Fibroblast of villous mesenchyme (primary cell): ENCODE measurements at places on chromosomes 7 and 10. TPM values are rescaled to one million over a fixed set of nuclear protein-coding genes. Genes with fewer than 3 reads are reported as not detected.

The FAM25G gene
- not detected in 2 replicates for total RNA-seq

The C10orf95 gene
- not detected in 2 replicates for total RNA-seq

The STOX1 gene
- total RNA-seq, result under 0.01 TPM in 2 replicates

The CFAP70 gene
- 0.32 and 0.43 TPM in 2 replicates for total RNA-seq

The OR2A42 gene
- under 0.01 TPM in 2 replicates for total RNA-seq

The MSS51 gene
- 1.3 TPM in 2 replicates for total RNA-seq

The SLC37A3 gene
- 62.2 and 79.0 TPM in 2 replicates for total RNA-seq

DNA sequence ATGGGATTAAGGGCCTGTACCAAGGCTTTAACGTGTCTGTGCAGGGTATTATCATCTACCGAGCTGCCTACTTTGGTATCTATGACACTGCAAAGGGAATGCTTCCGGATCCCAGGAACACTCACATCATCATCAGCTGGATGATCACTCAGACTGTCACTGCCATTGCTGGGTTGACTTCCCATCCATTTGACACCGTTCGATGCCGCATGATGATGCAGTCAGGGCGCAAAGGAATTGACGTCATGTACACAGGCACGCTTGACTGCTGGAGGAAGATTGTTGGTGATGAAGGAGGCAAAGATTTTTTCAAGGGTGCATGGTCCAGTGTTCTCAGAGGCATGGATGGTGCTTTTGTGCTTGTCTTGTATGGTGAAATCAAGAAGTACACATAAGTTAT is 18.2 kb downstream of the LSM5 start:
- no peak for DNase-seq

GRCh38 chr10:90917968-90918318 is 2.9 kb downstream of the ANKRD1 start:
- no peak for DNase-seq

DNA sequence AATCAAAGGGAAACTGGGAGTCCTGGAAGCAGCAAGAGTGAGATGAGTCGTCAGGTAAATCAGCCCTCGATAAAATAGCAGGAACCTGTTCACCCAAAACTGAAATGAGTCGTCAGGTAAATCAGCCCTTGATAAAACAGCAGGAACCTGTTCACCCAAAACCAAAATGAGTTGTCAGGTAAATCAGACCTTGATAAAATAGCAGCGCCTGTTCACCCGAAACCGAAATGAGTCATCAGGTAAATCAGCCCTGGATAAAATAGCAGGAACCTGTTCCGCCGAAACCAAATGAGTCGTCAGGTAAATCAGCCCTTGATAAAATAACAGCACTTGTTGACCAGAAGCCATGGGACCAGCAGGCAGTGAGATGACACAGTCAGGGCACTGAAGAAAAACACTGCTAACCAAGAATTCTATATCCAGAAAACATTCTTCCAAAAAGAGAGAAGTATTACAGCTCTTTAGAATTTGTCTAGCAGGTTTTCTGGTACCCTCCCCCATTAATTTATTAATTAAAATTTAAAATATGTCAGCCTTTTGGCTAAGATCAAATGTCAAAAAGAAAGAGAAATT is 3.4 kb upstream of the CYP2E1 start:
- no peak for DNase-seq

DNA sequence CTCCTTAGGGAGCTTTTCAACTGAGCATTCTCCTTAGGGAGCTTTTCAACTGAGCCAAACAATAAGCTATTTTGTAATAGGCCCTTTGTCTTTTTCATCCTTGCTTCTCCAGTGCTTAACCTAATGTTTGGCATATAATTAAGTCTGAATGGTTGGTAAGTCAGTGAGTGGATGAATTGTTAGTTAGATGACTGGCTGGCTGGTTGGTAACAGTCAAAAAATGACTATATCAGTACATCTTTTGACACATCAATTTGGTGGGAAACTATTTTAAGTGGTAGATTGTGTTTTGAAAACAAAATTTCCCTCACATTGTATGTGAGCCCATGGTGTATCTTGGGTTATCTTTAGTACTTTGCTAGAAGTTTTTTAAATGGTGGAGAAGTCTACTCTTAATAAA is 16.4 kb downstream of the ING3 start:
- no peak for DNase-seq

- DNase-seq, result peak; percentile 31
These were observed 174.8 kb upstream of the AGR3 start for GRCh38 chr7:17056491-17057142.

DNA sequence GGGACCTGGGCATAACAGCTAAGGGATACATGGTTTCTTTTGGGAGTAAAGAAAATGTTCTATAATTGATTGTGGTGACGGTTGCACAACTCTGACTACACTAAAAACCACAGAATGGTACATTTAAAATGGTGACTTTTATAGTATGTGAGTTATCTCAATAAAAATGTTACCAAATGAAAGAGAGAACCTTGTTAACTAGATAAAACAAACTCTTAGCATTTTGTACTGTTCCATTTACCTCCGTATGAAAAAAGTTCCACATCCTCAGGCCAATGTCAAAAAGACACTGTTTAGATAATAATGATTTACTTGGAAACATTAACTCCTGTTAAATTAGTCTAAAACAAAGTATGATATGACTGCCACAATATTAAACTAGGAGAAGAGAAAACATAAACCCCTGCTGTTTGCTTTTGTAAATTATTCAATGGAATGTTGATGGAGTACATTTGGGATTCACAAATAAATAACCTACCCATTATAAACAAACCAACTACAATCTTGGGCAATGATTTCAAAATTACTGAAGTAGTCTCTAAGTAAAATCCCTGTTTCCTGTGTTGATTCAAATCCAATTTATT is 60.7 kb downstream of the SMURF1 start:
- peak; percentile 72 for DNase-seq

- DNase-seq, result no peak
These were observed 36.7 kb downstream of the LSM5 start for GRCh38 chr7:32453341-32454011.

DNA sequence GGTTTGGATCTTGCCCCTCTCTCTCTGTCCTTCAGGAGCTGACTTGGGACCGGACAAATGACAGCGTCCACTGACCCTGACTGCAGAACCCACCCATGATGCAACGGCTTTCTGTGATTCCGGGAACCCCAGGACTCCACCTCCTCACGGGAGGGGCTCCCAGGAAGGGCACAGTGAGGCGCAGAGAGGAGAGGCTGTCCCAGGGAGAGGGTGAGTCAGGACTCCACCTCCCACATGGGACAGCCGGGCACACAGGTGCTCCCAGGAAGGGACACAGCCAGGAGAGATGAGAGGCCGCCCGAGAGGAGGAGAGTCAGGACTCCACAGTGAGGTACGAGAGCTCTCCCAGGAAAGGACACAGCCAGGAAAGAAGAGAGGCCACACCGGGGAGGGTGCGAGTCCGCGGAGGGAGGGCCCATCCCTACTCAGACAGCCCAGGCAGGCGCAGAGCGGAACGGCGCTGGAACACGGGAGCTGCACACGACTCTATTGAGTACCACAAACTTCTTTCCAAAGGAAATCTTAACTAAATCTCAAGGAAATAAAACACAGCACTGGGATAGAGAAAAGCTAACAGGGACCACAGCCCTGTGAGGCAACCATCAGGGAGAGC is 162.5 kb downstream of the MAD1L1 start:
- DNase-seq, result peak; percentile 19

GRCh38 chr7:37516664-37517063 is 68.0 kb upstream of the ELMO1 start:
- DNase-seq, result no peak

DNA sequence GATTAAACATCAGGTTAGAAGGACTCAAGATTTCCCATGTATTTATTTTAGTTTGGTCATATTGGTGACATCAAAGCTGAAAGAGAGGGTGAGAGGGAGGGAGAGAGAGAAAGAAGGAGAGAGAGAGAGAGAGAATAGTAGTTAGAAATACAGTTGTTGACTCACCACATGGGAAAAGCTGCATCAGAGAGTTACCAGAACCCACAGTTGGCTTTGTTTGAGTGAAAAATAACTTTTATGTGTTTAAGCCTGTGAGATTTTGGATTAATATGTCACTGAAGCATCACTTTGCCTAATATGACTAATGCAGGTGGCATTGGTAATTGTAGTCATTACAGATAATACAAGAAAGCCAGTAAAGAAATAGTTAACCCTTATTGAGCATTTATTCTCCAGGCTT is 303.9 kb downstream of the REEP3 start:
- no peak for DNase-seq

DNA sequence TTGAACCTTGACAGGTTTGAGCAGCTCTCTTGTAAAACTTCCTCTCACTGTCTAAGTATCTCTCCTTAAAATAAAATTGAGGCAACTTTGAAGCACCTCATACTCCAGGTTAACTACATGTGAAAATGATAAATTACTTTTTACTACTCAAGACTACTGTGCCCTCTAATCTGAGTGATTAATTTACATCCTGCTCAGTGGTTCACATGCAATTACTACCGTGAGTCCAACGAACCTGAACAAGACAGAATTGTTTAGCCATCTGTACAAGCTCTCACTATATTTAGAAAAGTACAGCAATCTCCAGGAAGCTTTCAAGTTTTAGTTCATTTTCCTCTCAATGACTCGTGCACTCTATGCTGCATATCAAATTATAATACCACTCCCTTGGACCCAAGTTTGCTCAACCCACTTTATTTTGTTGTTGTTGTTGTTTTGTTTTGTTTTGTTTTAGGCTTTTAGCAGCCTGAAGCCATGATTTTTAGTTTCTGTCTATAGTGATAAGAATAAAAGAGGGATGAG is 21.2 kb downstream of the PDE1C start:
- no peak for DNase-seq

GRCh38 chr7:39248692-39249090 is 271.0 kb downstream of the POU6F2 start:
- DNase-seq, result no peak

DNA sequence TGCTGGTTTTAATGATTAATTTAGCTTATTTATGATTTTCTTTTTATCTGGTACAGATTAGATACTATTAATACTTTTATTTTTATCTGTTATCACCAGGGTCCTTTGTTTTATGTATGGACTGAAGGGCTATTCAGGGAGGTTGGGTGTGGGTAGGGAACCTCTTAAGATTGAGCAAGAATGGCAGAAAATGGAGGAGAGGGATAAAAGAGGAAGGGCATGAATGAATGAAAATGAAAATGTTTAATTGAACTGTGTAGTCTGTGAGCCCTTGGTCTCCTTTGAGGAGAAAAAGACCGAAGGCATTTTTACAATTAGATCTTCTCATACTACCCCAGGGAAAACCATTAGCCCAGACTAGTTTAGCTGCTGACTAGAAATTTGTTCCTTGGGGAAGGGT is 93.1 kb downstream of the CDK14 start:
- no peak for DNase-seq

DNA sequence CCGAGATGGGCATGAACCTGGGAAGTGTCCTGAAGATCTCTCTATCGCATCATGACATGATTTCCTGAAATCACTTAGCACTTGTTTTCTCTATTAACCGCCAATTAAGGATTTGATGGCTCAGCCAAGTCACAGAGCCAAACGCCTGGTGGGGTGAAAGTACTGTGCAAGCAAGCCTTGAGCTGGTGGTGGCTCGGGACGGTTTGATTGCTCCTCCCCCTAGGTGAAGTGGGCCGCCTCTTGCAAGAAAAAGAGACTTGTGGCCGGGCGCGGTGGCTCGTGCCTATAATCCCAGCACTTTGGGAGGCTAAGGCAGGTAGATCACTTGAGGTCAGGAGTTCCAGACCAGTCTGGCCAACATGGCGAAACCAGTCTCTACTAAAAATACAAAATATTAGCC is 50.3 kb downstream of the COL26A1 start:
- DNase-seq, result no peak

- peak; percentile 71 for DNase-seq
These were observed 346.1 kb upstream of the ANKRD30A start for GRCh38 chr10:36779238-36779846.

DNA sequence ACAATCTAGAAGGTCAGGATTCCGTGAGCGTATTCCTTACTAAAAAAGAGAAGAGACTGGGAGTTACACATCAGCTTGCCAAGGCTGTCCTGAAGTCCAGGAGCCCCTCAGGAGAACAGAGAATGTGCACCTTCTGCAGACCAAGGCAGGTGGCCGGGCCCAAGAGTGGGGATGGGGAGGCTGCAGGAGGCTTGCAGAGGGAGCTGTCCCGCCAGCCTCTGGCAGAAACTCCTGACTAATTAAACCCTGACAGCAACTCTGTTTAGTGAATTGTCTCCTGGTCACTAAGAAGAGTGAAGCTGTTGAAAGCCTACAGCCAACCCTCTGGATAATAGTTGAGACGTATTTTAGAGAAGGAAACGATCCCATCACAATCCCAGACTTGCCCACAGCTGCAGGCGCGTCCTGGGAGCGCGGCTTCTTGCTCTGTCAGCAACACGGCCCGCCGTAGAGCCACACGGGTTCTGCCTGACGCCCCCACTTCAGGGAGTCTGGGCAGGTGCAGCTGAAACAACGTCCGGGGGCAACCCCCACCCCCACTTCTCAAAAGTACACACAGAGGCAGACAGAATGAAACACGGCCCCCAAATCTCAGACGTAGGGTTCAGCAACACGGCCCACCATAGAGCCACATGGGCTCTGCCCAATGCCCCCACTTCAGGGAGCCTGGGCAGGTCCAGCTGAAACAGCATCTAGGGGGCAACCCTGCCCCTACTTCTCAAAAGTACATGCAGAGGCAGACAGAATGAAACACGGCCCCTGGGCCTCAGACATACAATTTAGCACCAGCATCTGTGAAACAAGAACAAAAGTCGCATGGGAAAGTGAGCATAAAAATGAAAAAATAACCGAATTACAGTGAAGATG is 45.2 kb downstream of the DIP2C start:
- no peak for DNase-seq

GRCh38 chr10:126475074-126475691 is 86.9 kb upstream of the ADAM12 start:
- no peak for DNase-seq

DNA sequence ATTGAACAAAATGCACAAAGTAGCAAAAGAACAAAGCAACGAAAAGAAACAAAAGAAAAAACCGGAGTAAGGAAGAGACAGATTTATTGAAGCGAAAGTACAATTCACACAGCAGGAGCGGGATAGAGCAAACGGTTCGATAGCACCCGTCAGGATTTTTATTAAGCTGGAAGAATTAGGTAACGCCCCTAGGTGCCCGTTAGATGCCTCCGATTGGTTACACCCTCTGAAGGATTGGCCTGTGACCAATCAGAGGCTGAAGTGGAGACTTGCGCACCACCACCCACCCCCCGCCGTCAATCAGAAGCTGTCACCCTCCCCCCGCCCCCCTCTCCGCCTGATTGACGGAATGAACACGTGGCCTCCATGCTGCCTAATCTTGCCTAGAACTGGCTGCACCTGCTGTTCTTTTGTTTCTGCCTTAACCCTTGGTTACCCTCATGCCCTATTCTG is 16.8 kb downstream of the OCM2 start:
- DNase-seq, result no peak

DNA sequence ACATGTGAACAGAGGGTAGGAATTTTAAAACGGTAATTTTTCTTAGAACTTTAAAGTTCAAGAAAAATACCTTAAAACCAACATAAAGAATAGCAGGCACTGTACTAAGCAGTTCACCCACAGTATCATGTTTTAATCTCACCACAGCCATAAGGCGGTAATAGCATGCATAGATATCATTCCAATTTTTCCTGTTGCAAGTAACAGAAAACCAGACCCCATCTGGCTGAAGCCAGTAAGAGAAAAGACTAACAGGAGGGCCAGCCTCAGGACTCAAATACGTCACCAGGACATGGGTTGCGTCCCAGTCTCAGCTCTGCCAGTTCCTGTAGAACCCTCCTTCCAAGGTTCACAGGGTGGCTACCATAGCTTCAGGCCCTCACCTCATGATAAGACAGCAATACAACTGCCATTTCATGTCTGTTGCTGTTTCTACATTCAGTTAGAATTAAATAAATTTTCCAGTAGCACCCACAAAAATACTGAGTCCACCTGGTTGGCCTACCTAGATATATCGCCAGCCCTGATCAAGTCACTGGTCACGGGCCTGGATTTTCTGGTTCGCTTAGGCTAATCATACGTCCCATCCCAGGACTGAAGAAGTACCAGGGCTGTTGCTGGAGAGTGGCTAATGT is 2.0 kb upstream of the RNF32 start:
- DNase-seq, result no peak
